ENCODE measurements at places on chromosomes 11 and 22. TPM values are rescaled to one million over a fixed set of nuclear protein-coding genes. Genes with fewer than 3 reads are reported as not detected.

GRCh38 chr11:65563601-65564000, 5.4 kb upstream of the LTBP3 start:
- H3K4me1 ChIP-seq: no peaks in the 10 kb centered on the region
- H3K4me3 ChIP-seq: no peak overlapping the region
- H3K27me3 ChIP-seq: no peaks in the 10 kb centered on the region
- no peaks in the 10 kb centered on the region for H3K36me3 ChIP-seq
- H3K27ac ChIP-seq: no peak overlapping the region
- no peak for DNase-seq

GRCh38 chr11:116547571-116547970, 225.2 kb downstream of the BUD13 start:
- no peaks in the 10 kb centered on the region for H3K36me3 ChIP-seq
- no peak for DNase-seq
- no peaks in the 10 kb centered on the region for H3K27me3 ChIP-seq
- no peak overlapping the region for H3K27ac ChIP-seq

DNA sequence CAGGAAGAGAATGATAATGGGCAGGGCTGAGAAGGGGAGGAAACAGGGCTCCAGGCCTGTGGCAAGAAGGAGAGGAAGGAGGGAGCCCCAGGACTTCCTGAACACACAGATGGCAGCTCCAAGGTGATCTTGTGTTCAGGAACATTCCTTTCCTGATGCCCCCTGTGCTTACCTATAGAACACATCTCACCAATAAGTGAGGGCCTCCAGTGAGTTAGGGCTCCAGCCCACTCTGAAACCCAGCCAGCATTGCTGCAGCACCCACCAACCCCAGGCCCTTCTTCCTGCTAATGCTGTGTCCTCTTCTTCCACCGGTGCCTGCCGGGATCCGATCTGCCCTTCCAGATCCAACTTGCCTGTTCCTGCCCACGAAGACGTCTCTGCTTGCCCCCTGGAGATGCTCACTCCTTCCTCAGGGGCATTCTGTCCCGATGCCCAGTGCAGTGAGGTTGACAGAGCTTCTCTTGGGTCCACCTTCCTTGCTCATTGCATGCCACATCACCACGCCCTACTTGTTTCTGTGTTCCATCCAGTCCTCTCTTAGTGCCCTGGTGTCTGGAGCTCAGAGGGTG, 17.4 kb downstream of the ANKK1 start:
- no peaks in the 10 kb centered on the region for H3K27me3 ChIP-seq
- no peak overlapping the region for H3K27ac ChIP-seq
- no peaks in the 10 kb centered on the region for H3K4me1 ChIP-seq
- no peak for DNase-seq
- H3K36me3 ChIP-seq: no peaks in the 10 kb centered on the region

DNA sequence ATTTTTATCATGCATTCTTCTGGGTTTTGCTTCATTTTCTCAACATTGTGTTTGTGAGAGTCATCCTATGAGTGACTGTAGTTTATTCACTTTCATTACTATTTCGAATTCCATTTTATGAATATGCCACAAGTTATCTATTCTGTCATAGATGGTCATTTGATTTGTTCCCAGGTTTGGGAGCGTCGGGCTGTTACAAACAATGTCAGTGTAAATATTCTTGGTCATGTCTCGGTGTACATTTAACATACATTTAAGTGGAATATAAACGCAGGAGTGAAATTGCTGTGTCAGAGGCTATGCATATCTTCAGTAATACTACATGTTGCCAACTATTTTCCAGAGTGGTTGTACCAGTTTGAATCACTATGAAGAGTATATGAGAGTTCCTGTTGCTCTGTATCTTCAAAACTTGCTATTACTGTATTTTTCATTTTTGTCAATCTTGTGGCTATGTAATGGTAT, 2.4 kb downstream of the TRIM44 start:
- DNase-seq: no peak
- H3K36me3 ChIP-seq: no peaks in the 10 kb centered on the region
- H3K4me3 ChIP-seq: no peak overlapping the region
- H3K27me3 ChIP-seq: no peaks in the 10 kb centered on the region

DNA sequence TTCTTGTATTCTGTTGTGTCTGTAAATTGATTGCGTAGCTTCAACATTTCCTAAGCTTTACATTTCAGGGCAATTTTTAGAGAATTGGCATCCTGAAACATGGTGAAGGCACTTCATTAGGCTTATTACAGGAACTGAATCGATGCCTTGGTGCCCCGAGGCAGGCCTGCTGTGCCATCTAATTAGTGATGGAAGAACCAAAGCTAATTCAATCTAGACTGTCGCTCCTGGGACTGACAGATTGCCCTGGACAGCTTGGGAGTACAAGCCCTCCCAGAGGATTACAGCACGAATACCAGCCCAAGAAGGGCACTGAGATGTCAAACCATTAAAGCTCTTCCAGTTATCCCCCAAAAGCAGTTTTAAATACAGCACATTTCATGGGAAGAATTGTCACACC, 243.2 kb upstream of the ZC3H12C start:
- H3K36me3 ChIP-seq: no peaks in the 10 kb centered on the region
- H3K27ac ChIP-seq: no peak overlapping the region
- no peaks in the 10 kb centered on the region for H3K27me3 ChIP-seq
- H3K4me1 ChIP-seq: no peaks in the 10 kb centered on the region

DNA sequence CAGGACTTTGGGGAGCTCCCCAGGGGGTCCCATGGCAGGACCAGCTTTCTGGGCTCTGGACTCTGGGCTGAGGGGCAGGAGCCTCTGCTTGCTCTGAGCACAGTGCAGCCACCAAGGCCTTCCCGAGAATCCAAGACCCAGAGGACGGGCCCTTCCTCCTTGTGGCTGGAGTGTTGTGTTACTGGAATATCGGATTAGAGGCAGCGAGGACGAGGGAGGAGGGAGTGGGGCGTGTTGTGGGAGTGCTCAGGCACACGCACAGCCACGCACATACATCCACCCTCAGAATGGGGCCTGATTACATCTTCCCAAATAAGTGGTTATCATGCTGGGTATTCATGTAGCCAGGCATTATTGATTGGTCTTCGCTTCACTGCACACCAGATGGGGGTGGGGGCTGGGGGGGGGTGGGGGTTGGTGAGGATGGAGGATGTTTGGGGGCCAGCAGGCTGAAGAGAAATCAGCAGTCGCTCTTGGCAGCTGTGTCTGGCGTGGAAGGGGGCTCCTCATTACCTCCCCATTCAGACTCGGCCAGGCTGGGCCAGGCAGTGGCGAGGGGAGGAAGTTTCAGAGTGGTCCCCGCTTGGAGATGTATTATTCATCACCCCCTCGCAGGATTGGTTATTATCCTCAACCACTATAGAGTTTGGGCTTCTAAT, 120.9 kb downstream of the ST3GAL4 start:
- no peaks in the 10 kb centered on the region for H3K27me3 ChIP-seq
- no peak overlapping the region for H3K27ac ChIP-seq
- H3K36me3 ChIP-seq: no peaks in the 10 kb centered on the region

KCNK7 gene
- total RNA-seq: 0.93 TPM

LYVE1 gene
- total RNA-seq: 165 TPM

NEFH gene
- 0.63 TPM for total RNA-seq

Data from aorta (tissue), 5 donors.